ENCODE measurements at places on chromosomes 2 and 18.

- DNase-seq, result no peak
Measured at GRCh38 chr2:12803607-12804006, 86.9 kb downstream of the TRIB2 start.

GRCh38 chr2:203585516-203585915 lies 50.4 kb upstream of the RAPH1 start:
- no peak for DNase-seq

DNA sequence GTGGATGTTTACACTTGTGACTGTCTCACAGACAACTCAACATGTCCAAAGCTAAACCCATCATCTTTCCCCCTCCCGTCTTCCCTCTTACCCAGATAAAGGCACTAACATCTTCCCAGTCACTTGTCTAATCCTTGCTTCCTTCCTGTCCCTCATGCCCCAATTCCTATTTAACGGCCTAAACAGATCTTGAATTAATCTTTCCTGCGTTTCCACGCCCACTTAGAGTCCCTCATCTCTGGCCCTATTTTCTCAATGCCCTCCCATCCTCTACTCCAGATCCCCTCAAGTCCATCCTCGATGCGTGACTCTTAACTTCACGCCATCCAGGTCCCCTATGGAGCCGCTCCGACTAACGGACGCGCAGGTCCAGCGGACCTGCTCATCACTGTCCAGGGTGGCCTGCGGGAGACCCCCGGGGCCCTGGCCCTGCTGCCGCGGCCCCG lies 682 bp upstream of the SCLY start:
- DNase-seq, result no peak

DNA sequence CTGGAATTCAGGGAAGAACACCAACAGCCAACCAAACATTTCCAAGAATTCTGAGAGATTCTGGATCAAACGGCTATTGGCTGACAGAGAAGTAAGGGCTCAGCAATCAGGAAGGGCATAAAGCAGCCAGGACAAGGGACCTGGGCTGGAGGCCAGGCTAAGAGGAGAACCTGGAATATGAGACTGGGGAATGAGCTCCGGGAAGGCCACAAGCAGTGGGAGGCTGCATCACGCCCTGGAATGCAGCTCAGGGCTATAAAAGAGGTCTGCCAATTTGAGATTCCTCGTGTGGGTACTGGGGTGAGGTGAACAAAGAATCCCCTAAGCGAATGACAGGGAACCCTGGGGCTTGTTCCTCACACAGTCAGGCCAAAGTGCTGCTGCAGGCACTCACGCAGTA lies 60.4 kb downstream of the ANO7 start:
- DNase-seq, result no peak

DNA sequence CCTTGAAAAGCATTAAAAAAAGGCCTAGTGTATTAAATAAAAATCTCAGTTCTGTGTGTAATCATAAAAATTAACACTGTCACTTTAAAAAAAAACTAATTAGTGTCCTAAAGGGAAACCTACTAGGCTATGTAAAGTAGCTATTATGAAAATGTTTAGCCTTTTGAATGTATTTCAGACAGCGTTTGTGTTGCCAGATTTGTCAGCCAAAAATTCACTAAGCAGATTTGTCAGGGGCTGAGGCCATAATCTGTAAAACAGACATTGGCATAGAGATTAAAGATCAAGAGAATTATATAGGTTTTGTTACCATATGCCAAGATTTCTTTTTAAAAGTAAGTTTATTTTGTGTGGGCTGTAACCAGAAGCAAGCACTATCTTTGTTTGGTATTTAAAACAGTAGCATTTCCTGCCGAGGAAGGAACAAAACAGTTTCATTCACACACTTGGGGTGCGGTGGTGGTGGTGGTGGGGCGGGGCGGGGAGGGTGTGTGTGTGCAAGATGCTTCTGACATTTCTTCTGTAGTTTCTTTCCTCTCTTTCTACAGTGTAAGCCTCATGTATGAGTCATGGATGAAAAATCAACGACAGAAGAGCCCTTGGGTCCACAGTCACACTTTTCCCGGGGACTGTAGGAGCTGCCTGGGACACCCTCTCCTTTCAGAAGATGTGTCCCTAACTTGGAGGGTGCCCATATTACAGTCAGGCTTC lies 328.5 kb upstream of the FANCL start:
- no peak for DNase-seq

- no peak for DNase-seq
Measured at GRCh38 chr2:164655750-164656149, 34.5 kb upstream of the GRB14 start.

- DNase-seq, result no peak
Measured at GRCh38 chr2:101310834-101311695, 2.6 kb upstream of the RNF149 start.

DNA sequence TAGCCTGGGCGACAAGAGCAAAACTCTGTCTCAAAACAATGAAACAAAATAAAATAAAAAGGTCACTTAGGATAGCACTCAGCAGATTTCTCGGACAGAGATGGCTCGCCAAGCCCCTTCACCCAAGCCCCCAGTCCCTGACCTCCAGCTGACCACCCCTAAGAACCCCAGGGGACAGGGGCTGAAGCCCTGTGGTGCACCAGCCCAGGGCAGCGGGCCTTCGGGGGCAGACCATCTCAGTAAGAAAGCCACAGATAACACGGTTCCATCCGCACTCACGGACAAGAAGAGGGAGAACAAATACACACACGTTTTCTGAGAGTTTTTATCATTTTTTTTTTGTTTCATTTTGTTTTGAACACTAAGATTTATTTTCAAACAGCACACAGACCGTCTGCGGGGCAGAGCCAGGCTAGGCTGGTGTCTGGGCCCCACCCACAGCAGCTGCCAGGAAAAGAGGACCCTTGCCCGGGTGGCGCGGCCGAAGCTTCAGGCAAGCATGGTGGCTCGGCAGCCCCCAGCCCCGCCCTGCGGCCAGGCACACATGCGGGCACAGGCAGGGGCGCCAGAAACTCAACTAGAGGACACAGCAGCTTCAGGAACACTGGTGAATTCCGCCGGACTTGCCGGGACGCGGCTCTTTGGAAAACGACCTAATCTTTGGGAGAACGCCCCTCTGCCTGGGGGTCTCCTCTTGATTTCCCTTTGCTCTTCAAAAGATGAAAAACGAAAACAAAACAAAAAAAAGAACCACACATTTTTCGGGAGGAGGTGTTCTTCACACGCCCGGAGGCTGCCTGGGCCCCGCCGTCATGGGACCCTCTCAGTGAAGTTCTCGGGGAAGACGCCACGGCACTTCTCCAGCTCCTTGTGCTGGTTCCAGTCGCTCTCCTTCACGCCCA lies 59.0 kb downstream of the BIN1 start:
- DNase-seq, result no peak

- DNase-seq, result no peak
Measured at GRCh38 chr2:74499267-74499939, at the start of gene LBX2. LBX2 (minus strand) TSS chr2:74499603; CDS start chr2:74499537, 66 bp downstream.

- DNase-seq, result no peak
Measured at GRCh38 chr2:15539999-15540398, 21.1 kb downstream of the NBAS start.

- no peak for DNase-seq
Measured at GRCh38 chr18:60560071-60560470, 187.5 kb upstream of the MC4R start.

DNA sequence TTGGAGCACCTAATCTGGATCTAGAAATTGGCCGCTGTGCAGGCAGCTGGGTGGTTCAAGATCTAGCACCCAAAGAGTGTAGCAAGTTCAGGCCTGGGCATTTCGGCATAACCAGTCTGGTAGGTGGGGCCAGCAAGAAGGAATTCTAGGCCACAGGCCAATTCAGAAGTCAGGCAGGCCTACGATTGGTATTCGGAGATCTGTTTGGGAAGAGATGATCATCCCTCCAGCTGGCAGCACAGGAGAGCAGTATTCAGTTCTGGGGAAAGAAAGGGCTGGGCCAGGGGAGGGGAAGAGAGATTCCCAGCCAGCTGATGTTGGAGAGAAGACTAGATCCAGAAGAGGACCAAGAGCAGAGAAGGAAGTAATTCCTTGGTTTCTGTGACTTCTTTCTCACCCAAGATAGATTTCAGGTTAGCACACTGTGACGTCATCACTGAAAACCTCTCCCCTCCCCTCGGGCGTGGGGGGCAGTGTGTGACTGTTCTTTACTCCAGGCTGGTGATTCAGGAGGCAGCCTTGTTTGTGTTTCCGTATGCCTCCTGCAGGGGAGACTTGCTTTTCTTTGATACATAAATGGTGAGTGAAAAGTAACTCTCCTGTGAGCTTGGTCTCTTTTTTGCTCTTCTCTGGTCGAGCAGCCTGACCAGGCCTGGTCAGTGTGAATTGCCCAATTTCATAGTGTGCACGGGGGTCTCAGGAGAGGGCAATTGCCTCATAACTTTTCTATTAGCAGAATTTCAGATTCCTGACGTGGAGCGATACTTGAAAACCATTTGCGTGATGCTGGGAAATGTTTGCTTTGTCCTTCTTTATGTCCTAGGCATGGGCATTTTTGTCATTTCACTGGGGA lies 61.1 kb downstream of the MEIS1 start:
- DNase-seq, result no peak

GRCh38 chr2:207283356-207283755 lies 117.6 kb upstream of the KLF7 start:
- DNase-seq, result no peak

- DNase-seq, result no peak
Measured at GRCh38 chr2:69452687-69453086, 15.5 kb upstream of the NFU1 start.

GRCh38 chr2:10990561-10991111 lies 78.9 kb downstream of the KCNF1 start:
- DNase-seq, result no peak

- DNase-seq, result no peak
Measured at GRCh38 chr2:177622521-177622920, 229.9 kb downstream of the AGPS start.

DNA sequence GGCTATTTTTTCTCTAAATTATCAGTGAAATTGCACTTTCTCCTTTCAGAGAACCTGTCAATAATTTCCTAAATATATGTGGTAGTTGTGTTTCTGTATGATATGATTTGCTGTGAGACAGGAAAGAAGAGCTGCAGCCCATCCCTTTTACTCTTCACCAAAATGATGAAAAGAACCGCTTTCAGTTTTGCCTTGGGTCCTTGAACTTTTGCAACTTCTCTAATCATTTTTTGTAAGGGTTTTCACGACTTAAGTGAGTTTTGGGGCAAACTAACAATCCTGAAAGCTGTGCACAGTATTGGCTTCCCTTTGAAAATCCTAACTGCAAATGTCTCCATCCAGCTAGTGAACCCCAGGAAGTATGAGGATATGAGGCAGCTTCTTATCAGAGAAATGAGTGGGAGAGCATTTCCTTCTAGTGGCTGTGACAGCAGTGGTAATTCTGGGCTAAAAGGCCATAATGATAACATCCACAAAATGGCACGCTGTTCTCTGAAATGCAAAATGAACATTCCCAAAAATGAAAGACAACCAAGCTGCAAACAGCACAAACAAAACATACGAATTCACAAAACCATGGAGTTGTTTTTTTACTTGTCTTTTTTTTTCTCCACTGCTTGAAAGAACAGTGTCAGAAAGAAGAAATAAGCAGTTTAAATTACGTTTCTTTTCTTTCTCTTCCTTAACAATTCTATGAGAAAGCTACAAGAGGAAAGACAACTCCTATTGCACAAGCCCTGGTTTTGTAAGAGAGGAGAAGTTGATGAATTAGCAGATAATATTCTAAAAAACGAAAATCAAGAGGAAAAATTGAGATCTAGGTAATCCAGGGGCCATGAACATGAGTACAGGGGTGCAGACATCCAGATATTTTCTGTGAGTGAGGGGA lies 1291.6 kb upstream of the ZEB2 start:
- no peak for DNase-seq

DNA sequence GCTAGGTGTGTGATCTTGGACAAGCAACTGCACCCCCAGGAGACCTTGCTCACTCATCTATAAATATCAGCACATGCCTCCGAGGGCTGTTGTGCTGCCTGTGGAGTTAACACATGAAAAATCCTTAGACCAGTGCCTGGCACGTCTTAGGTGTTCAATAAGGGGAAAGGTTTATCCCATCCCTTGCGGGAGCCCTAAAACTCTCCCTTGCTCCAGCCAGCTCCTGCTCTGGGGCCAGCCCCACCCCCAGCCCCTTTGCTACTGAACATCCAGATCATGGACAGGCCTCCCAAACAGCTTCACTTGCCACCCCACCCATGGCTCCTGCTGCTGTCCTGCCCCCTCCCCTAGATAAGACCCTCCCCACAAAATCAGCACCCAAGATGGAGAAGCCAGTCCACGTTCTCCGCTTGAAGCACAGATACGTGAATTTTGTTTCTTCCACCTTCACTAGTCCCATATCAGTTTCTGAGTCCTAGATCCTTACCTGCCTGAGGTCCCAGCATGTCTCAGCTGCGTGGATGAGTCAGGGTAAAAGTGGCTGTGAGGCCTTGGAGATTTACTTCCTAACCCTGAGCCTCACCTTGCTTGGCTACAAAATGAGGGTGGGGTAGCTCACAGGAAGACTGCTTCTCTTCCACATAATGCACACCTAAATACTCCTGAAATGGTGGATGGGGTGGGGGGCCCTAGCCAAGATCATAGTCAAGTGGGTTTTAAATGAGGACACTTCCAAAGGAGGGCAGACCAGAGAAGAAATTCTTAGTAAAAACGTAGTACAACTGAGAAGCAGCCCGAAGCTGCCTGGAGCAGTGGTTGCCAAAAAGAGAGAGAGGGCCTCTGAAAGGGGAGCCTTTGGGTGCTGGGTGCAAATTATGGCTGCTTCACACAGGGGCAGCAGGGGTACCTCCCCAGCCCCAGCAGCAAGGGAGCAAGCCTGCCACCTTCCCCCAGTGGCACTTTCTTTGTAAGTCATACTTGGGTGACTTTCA lies 40.4 kb downstream of the C1QL2 start:
- no peak for DNase-seq

- DNase-seq, result no peak
Measured at GRCh38 chr2:206918263-206918662, 21.1 kb upstream of the CPO start.

- DNase-seq, result no peak
Measured at GRCh38 chr2:231133365-231134099, 8.7 kb upstream of the HTR2B start.

DNA sequence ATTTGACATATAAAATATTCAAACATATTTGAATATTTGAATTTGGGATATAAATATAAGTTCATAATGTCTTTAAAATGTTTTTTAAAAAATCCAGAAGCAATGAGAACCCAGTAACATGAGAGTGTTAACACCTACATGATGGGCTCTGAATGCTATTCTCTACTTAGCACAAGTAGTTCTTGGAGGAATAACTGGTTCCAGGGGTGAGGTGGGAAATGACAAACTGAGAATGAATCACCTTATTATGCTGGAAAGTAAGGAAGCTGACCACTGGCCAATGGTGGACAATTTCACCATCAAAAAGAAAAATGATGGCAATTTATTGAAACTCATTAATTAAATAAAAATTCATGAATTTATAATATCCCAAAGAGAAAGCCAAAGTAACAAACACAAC lies 79.6 kb upstream of the NABP1 start:
- no peak for DNase-seq
